Stimulated activated CD8-positive, alpha-beta memory T cell treated with anti-CD3 and anti-CD28 coated beads, Interleukin-12 subunit alpha, Interleukin-12 subunit beta, amount 100 ng/mL, for 1 hour (primary cell): ENCODE measurements at places on chromosomes 5 and 9.

GRCh38 chr9:108894225-108894997 lies 32.3 kb downstream of the ACTL7A start:
- no peak for DNase-seq

DNA sequence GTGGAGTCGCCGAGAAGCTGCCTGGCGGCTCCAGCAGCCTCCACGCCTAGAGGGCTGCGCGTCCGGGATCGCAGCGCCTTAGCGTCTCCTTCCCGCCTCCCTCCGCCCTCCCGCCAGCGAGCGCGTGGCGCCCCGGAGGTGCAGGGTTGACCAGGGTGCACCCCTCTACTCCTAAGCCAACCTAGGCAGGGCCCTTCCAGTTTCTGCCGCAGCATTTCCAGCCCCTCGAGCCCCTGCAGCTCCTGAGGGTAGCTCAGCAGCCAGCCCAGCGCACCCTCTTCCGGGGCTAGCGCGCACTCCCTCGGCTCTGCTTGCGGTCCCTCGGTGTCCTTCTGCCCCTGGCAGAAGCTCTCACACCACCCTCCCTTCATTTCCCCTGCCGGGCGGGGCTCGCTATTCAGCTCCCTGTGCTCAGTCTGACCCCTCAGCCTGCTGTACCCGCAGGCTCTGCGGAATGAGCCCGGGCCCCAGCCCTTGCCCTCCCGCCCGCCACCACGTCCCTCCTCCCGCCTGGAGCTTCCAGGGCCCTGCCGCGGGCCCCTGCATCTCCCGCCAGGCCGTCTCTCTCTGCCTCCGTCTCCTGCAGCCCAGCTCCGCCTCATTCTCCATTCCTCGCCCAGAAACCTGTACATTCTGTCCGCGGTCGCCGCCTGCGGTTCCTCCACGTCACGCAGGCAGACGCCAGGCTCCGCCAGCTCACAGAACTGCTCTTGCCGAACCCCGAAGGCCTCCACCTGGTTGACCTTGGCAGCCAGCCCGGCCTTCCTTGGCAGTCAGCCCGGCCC lies 61.8 kb downstream of the SPATA31C2 start:
- DNase-seq = no peak

DNA sequence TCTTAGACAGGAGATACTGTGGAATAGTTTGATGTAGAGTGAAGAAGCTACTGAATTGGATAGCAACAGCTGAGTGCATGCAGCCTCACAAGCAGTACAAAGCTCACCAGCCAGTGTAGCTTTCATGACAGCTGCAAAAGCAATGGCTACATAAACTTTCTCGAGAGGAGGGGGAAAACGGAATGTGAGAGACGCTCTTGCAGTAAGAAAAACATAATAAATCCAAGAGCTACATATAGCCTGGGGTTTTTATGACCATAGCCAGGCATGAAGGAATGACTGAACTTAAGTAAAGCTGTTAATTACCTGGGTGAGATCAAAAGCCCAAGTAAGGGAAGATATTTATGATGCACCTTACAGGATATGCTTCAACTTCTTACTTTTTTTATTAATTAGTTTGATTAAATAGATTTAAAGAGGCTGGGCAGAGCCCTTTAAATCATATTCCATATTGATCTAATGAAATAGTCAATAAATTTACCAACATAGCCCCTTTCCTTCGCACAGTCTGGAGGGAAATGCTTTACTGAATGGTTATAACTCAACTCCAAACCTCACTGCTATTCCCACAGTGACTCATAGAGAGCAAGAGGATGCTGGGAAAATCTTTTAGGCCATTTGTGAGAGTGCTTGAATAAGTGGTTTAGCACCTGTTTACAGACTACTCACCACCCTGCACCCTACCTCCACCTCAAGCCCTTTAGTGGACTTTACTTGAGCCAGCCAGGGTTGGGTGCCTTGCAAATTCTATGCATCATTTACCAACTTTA lies 407.2 kb upstream of the CLINT1 start:
- no peak for DNase-seq

DNA sequence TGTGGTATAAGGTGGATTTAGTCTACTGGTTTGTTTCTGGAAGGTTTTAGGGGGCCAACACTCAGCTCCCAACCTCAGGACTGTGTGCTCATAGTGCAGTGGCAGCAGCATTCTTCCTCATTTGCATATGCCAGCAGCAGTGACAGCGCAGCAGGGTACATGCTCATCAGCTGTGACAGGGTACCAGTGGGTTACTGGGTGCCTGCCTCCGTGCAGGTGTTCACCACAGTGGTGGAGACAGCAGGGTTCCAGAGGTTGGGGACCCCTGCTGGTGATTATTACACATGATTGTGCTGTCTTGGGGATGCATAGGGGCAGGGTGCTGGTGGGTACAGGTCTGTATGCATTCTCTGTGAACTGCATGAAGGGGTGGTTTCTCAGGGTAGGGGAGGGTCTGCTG lies 45.5 kb upstream of the IFNE start:
- no peak for DNase-seq

DNA sequence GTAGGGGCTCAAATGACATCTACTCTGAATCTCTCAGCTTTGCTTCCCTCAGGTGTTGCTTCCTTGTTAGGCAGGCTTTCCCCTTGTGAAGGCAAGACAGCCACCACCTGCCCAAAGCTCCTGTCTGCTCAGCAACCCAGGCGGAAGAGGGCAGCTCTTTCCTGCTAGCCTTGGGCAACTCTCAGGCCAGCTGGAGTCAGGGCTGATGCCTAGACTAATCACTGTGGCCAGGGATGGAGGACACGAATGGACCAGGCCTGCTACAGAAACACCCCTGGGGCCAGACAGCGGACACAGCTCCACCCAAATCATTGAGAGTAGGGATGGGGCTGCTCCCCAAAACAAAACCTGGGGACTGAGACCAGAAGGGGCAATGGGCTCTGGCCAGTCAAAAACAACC lies 138.0 kb downstream of the MTX3 start:
- no peak for DNase-seq

DNA sequence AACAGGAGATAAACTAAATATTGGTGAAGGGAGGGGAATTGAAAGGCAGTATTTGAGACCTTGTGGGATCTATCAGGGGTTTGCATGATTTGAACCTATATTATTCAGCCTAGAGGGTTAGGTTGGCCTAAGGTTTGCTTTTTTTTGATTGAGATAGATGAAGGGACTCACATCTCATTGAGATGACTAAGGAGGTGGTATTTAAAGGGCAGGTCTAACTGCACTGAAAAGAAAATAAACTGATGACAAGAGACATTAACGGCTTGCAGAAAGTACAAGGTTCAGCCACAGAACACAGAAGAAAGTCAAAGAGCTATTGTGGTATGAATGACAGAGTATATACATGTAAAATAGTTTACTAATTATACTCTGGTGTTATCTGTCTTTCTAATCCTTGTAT lies 412.7 kb downstream of the CDH10 start:
- no peak for DNase-seq

GRCh38 chr5:169248996-169249395 lies 51.9 kb downstream of the SLIT3 start:
- DNase-seq = no peak

- no peak for DNase-seq
Observed at GRCh38 chr9:83512621-83513020, 25.6 kb downstream of the FRMD3 start.

DNA sequence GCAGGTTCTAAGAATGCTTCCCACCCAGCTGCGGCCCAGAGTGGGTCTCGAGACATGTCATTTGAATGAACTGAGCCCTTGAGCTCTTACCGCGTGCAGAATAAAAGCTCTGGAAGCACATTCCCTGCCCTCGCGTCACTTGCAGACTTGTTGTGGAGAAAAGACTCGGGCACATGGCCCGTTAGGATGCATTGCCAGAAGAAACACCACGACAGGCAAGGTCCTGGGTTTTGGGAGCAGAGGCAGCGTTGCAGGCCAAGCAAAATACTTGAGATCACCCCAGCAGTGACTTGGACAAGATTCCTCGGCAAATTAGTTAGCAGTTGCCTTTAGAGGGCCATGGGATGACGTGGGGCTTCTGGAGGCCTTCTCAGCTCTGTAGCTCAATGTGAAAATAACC lies 170.8 kb upstream of the MSX2 start:
- no peak for DNase-seq

GRCh38 chr9:16315720-16316119 lies 554.8 kb downstream of the BNC2 start:
- DNase-seq = no peak

- DNase-seq = no peak
Observed at GRCh38 chr5:81007637-81008027, 47.5 kb downstream of the RASGRF2 start.

DNA sequence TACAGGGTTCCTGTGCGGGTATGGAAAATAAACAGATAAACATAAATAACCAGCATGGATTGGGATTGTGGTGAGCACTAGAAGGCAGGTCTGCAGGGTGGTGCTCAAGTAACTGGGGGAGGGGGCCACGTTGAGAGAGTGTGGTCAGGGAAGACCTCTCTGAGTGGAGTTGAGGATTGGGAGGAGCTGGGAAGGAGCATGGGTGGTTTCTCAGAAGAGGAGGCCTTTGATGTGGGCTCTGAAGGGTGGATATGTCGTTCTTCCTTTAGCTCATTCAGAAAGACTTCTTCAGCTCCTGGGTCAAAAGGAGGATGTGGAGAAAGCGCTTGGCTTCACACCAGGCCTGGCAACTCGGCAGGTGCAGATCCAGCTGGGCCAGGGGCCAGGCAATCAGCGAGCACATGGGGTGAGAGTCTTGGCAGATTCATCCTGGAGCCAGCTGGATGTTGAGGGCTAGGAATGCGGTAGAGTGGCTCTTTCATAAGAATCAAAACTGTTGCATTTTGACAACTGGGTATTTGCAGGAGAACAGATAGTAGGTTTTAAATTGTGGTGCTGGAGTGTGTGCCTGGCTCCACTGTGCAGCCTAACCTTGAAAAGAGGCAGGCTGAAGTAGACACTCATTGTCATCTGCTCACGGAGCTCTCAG lies 71.7 kb downstream of the PCSK5 start:
- DNase-seq = no peak

DNA sequence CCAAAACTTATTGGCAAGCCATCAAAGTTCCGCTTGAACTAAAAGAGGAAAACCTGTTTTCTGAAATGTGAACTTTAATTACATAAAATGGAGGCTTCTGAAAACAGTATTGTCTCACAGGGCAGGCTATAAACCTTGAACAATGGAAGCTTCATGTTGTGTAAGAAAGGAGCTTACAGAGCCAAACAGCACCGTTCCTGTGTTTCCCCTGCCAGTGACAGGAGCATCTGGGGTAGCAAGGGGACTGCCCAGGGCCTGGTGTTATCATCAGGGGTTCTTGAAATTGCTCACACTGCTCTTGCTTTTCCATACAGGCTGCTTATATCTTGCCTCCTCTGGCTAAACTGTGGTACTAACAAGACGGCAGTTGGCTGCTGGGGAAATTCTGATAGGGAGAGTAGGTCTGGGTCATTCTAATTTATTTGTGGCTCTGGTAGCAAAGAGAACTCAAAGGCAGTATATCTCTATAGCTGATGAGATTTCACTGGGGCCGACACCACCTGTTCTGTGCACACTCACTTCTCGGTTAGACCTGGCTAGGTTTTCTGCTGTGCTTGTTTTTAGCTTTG lies 40.4 kb downstream of the BASP1 start:
- DNase-seq = no peak

DNA sequence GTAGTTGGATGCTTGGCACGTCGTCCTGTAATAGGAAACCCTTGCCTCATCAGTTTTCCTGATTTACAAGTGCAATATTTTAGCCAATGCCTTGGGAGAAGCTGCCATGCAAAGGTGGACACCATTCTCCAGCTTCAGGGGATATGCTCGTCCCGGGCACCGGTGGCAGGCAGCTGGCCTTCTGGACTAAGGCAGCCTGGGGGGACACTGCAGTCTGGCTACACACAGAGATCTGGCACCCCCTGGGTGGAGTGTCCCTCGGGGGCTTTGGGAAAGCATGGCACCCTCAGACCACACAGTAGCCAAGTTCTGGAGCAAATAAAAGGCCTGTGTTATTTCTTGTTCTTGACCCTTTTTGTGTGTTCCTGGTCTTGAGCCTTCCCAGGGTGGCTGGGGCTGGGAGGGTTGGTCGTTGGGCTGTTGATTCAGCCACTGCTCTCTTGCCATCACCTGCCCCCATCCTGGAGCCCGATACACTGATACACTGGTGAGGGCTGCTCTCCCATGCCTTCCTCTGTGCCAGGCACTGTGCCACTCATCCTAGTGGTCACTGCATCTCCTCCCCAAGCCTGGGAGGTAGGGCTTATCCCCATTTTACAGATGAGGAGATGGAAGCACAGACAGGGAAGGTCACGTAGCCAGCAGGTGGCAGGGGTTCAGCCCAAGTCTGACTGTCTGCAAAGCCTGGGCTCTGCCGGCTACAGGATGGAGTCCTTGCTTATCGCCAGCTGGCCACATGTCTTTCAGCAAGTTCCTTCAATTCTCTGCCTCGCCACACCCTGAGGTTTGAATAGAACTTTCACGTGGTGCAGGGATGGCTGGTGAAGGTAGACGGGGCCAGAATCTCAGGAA lies 134.1 kb downstream of the RGS3 start:
- no peak for DNase-seq

GRCh38 chr9:99192786-99193465 lies 28.8 kb downstream of the ALG2 start:
- DNase-seq = no peak

GRCh38 chr5:151688436-151688835 lies 1.7 kb upstream of the SPARC start:
- no peak for DNase-seq

DNA sequence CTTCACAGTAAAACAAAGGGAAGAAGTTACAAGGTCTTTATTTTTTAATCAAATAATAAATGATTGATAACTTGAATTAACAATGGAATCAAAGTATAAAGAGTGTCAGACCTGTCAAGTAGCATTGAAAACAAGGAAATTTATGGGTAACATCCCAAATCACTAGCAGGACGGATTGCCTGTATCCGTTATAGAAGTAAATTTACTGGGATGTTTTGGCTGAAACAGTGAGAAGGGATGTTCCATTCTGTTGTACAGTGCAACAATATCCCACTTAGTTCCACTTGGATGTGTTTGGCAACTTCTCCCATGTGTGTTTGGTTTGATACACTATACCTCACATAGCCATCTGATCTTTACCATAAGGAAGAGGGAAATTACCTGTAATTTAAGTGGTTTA lies 421.0 kb upstream of the CHD1 start:
- DNase-seq = no peak

DNA sequence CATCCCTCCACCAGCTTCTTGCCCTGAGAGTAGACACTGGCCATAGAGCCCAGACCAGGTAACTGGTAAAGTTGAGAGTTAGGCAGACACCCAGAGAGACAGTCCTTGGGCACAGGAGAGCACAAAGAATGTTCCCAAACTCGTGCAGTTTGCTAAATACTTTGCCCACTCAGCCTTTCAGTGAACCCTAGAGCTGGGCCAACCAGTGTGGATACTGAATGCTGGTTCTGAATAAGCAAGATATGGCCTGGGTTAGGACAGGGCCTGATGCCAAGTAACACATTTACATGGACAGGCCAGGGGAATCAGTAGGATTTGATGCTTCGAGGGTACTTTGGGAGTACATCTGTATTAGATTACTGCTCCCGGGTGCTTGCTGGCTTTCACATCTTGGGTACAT lies 185.4 kb downstream of the SH3GL2 start:
- DNase-seq = no peak

DNA sequence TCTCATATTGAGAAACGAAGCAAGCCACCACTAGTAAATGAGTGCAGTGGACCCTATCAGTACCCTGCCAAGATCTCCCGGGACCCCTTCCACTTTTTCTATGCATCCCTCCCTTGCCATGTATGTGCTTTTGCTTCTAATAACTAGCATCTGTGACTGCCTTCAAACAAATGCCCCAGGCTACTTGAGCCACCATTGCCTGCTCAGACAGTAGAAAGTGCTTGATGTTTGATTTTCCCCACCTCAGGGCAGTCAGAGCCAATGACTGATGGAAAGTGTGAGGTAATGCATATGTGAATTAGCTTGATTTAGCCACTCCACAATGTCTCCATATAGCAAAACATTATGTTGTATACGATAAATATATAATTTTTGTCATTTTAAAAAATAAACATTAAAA lies 797.3 kb upstream of the ACO1 start:
- DNase-seq = no peak
